Activated naive CD8-positive, alpha-beta T cell treated with anti-CD3 and anti-CD28 coated beads, Interleukin-2, amount 10 ng/mL, durations not matched to agents 7 days and 5 days (primary cell): ENCODE measurements at places on chromosomes 3 and 15.
A peak's percentile ranks its signal among the peaks of the same experiment; 100 is the strongest.

- no peak for DNase-seq
- no peak overlapping the region for H3K4me3 ChIP-seq
- no peak overlapping the region for H3K27ac ChIP-seq
These were observed 59.3 kb downstream of the ADCY5 start for GRCh38 chr3:123389628-123389918.

DNA sequence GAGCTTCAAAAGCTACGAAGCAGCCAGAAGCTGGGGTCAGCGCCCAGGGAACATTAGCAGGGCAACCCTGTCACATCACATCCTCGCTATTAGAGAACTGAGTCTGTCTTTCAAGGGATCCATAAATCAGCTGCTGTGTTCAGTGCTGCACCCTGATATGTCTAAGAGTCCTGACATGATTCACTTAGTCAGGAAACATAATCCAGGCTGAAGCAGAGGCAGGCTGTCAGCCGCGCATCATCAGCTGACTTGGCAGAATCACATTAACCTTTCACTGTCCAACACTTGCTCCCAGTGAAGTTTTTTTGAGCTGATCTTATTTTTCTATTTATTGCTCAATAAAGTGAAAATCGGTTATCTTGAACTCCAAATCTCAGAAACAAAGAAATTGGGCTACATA, 23.5 kb downstream of the MYH15 start:
- no peak overlapping the region for H3K27ac ChIP-seq
- no peak for DNase-seq
- H3K4me3 ChIP-seq, result no peak overlapping the region
- H3K4me1 ChIP-seq, result peaks cover 2% of the 10 kb centered on the region
- no peaks in the 10 kb centered on the region for H3K36me3 ChIP-seq
- no peaks in the 10 kb centered on the region for H3K27me3 ChIP-seq

DNA sequence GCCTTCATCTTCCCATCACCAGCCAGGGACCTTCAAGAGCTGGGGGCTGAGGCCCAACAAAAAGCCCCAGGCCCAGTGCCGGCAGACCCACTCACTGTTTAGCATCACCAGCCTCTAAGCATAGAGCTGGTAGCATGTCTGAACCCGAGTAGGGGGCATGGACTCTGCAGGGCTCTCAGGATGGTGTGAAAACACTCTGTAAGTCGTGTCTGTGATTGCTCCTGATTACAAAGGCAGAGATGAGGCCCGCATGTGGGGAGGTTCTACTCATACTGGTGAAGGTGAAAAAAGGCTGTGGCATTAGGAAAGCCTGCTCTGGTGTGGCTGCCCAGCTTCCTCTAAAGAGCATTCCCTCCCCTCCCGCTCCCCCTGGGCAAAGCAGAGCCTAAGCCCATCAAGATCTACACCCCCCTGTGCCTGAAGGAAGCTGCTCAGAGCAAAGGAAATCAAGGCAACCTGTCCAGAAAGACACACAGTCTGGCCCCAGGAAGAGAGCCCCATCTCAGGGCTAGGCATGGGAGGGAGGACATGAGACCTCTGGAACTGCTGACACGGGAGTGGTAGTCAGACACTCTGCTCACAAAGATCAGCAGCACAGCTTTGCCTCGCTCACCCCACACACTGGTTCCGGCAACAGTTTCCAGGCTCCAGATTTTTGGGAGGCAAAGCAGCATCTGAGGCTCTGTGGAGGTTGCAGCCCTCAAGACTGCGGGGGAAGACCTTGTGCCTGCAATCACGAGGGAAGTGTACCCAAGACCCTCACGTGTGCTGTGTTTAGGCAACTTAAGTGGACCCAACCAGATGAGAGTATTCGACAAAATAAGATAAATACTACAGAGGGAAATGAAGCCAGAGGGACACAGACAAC, 36.7 kb downstream of the CCDC12 start:
- H3K4me3 ChIP-seq, result no peak overlapping the region
- DNase-seq, result no peak
- peaks cover 31% of the 10 kb centered on the region for H3K4me1 ChIP-seq
- no peaks in the 10 kb centered on the region for H3K27me3 ChIP-seq
- H3K27ac ChIP-seq, result peak overlapping the region; percentile 26

- H3K4me1 ChIP-seq, result peaks cover 34% of the 10 kb centered on the region
- H3K36me3 ChIP-seq, result peaks cover 35% of the 10 kb centered on the region
- H3K27me3 ChIP-seq, result no peaks in the 10 kb centered on the region
- DNase-seq, result no peak
- H3K27ac ChIP-seq, result peak overlapping the region; percentile 34
- no peak overlapping the region for H3K4me3 ChIP-seq
These were observed 24.2 kb downstream of the DENND4A start for GRCh38 chr15:65767895-65768294.
